Osteoblast (primary cell): ENCODE measurements at places on chromosomes 1 and 21. TPM values are rescaled to one million over a fixed set of nuclear protein-coding genes. Genes with fewer than 3 reads are reported as not detected.

- no peak overlapping the region for H3K4me3 ChIP-seq
- no peak overlapping the region for H3K27ac ChIP-seq
- peaks cover 3% of the 10 kb centered on the region for H3K27me3 ChIP-seq
- DNase-seq, result no peak
- no peaks in the 10 kb centered on the region for H3K36me3 ChIP-seq
These were observed 50.2 kb upstream of the TIAM1 start for GRCh38 chr21:31394309-31394708.

DNA sequence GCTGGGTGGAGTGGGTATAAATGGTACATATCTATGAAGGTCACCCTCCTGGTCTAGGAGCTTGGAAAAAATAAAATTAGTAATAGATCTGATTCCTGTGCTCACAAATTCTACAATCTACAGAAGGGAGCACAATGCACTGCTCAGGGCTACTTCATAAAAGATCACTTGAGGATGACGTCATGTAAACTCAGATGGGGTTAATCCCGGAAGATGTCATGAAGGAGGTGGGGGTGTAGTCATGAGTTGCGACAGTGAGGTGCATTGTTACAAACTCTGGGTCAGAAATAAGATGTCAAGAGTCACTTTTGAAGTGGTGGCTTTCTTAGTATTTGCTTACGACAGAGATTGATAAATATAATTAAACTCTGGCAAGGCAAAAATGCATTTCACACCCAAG, 68.2 kb downstream of the LHX9 start:
- H3K4me1 ChIP-seq, result peaks cover 5% of the 10 kb centered on the region
- no peak overlapping the region for H3K27ac ChIP-seq

- H3K4me3 ChIP-seq, result no peak overlapping the region
- no peaks in the 10 kb centered on the region for H3K36me3 ChIP-seq
- no peak overlapping the region for H3K27ac ChIP-seq
- H3K4me1 ChIP-seq, result no peaks in the 10 kb centered on the region
- no peaks in the 10 kb centered on the region for H3K27me3 ChIP-seq
These were observed 336.1 kb upstream of the ZP4 start for GRCh38 chr1:238226810-238227209.

GRCh38 chr1:156600733-156601121, 552 bp downstream of the GPATCH4 start:
- peak overlapping the region; percentile 92 for H3K4me3 ChIP-seq
- H3K27ac ChIP-seq, result peak overlapping the region; percentile 81
- DNase-seq, result peak; percentile 54
- peaks cover 14% of the 10 kb centered on the region for H3K4me1 ChIP-seq
- no peaks in the 10 kb centered on the region for H3K27me3 ChIP-seq

GRCh38 chr1:56758135-56758534, 61.1 kb downstream of the FYB2 start:
- no peaks in the 10 kb centered on the region for H3K36me3 ChIP-seq
- no peaks in the 10 kb centered on the region for H3K4me1 ChIP-seq
- H3K4me3 ChIP-seq, result no peak overlapping the region

DNA sequence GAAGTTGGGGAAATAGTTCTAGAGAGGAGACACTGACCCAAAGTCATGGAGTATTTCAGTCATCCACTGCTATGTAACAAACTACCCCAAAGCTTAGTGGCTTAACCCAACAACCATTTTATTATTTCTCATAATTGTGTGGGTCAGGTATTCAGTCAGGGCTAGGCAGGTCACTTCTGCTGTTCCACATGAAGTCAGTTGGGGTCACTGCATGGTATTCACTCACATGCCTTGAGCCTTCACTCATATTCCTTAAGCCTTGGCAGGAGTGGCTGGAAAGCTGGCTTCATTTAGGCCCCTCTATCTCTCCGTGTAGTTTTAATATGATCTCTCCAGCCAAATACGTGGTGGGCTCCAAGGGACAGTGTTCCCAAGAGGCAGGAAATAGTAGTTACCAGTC, 17.5 kb upstream of the RNF11 start:
- no peak overlapping the region for H3K27ac ChIP-seq
- DNase-seq, result peak; percentile 26
- H3K4me1 ChIP-seq, result peaks cover 19% of the 10 kb centered on the region
- no peak overlapping the region for H3K4me3 ChIP-seq
- H3K27me3 ChIP-seq, result no peaks in the 10 kb centered on the region
- H3K36me3 ChIP-seq, result no peaks in the 10 kb centered on the region

- H3K4me1 ChIP-seq, result peaks cover 7% of the 10 kb centered on the region
- H3K27me3 ChIP-seq, result no peaks in the 10 kb centered on the region
These were observed 208.8 kb downstream of the FOXD2 start for GRCh38 chr1:47646676-47647075.

- H3K27me3 ChIP-seq, result no peaks in the 10 kb centered on the region
- H3K4me3 ChIP-seq, result no peak overlapping the region
- DNase-seq, result no peak
These were observed 8.8 kb upstream of the SAMSN1 start for GRCh38 chr21:14554948-14555347.

- no peaks in the 10 kb centered on the region for H3K36me3 ChIP-seq
- no peak overlapping the region for H3K4me3 ChIP-seq
- DNase-seq, result no peak
- H3K27me3 ChIP-seq, result no peaks in the 10 kb centered on the region
- no peak overlapping the region for H3K27ac ChIP-seq
These were observed 35.2 kb downstream of the ZNF670 start for GRCh38 chr1:247043406-247043805.

- H3K4me1 ChIP-seq, result peaks cover 14% of the 10 kb centered on the region
- peak; percentile 66 for DNase-seq
- H3K36me3 ChIP-seq, result peaks cover 4% of the 10 kb centered on the region
- H3K4me3 ChIP-seq, result no peak overlapping the region
- no peaks in the 10 kb centered on the region for H3K27me3 ChIP-seq
- H3K27ac ChIP-seq, result no peak overlapping the region
These were observed 5.8 kb downstream of the ECE1 start for GRCh38 chr1:21284206-21285054.

DNA sequence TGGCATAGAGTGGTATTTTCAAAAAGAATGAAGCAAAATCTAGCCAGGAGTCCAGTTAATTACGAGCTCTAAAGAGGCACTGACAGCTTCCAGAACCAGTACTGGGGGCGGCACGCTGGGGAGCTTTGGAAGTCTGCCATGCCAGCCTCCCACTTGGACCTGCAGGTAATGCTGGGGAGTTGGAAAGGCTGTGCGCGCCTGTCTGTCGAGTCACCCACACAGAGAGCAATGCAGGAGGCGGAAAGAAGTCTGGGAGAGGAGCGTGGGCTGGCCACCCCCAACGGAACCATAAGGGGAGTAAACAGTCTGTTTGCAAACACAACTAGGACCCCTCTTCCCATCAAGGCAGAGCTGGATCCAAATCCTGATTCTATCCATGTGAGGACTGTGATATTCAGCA, 84.5 kb downstream of the BEND5 start:
- DNase-seq, result no peak
- H3K4me1 ChIP-seq, result no peaks in the 10 kb centered on the region
- peaks cover 2% of the 10 kb centered on the region for H3K27me3 ChIP-seq
- H3K4me3 ChIP-seq, result no peak overlapping the region
- H3K27ac ChIP-seq, result no peak overlapping the region

KRTAP12-2 gene
- total RNA-seq, result not detected in 2 replicates
